Stimulated activated CD8-positive, alpha-beta memory T cell treated with anti-CD3 and anti-CD28 coated beads, Interleukin-7, amount 100 ng/mL, for 1 hour (primary cell): ENCODE measurements at places on chromosomes 7 and 10.

- DNase-seq = no peak
Observed at GRCh38 chr7:46109437-46109836, 188.4 kb upstream of the IGFBP3 start.

DNA sequence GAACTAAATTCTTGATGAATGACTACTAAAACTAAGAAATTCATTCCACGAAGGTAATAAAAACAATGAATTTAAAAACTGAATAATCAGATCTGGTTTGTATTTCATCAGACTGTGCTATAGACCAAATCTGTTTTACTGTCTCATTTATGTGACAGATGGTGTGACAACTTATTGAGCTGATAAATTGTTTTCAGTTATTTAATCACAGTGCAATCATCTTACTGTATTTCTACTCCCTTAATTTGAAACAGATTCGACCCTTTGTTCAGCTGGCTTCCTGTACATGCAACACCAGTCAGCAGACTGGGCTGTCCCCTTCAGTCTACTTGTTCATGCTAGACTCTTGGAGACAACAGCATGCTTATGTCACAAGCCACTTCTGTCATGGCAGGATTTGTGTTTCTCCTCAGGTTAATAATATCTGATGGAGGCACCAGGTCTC, 150.9 kb downstream of the MBL2 start:
- DNase-seq = no peak

- peak; percentile 5 for DNase-seq
Observed at GRCh38 chr10:74824900-74825370, 1.5 kb upstream of the KAT6B start.

DNA sequence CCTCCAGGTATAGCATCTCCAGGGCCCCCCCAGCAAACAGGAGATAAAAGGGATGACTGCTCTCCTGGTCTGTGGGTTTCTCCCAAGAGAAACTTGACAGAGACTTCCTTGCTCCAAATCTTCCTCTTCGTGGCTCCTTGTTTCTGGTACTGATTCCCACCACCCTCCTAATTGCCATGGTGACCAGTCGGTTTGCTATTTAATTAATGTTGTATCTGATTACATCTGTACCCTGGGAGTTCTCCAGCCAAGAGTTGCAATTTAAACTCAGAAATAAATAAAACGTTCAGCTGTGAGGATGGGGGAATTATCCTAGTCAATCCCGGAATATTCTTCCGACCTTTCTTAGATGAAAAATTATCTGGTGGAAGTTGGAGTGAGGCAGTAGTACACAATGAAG, 264.7 kb downstream of the PAXIP1 start:
- DNase-seq = no peak

- DNase-seq = no peak
Observed at GRCh38 chr10:78577712-78578111, 491.1 kb upstream of the ZMIZ1 start.

- no peak for DNase-seq
Observed at GRCh38 chr10:27223964-27224363, 16.6 kb downstream of the ACBD5 start.

DNA sequence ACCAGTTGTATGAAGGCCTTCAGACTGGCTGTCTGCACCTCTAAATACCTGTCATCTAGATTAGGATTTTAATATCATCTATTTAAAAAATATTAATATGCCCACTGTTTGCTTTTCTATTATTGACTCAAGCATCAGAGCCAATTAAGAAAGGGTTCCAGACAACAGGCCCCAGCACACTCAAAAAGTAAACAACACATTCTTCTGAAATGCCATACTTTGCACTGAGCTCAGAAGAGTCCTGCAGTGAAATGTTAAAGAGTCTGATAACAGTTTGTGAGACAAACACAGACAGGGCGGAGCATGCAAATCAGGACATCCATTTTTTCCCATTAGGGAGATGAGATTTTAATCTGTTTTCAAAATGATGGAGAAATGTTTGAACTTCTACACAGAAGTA, 45.9 kb upstream of the KLF6 start:
- no peak for DNase-seq

- DNase-seq = no peak
Observed at GRCh38 chr7:68678196-68678595, 920.1 kb upstream of the AUTS2 start.

GRCh38 chr10:118528426-118528825, 67.0 kb downstream of the PRLHR start:
- DNase-seq = no peak
